ENCODE measurements at places on chromosomes 7 and 10.

DNA sequence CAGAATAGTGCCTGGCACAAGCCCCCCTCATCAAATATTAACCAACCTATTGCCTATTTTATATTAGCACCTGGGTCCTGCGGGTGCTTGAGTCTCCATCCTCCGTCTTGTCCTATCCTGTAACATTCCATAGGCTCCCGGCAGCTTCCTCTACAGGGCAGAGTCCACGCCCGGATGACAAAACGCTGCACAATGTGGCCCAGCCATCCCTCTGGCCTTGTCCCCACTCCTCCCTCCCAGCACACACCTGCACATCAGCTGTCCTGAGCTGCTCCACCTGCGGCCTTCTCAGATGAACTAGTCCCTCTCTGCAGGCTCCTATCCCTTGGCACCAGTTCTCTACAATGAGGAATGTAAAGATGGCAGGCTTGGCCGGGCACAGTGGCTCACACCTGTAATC, 153.5 kb upstream of the PDE1C start:
- DNase-seq, result no peak

- DNase-seq, result no peak
Measured at GRCh38 chr10:3716093-3716492, 68.9 kb downstream of the KLF6 start.

DNA sequence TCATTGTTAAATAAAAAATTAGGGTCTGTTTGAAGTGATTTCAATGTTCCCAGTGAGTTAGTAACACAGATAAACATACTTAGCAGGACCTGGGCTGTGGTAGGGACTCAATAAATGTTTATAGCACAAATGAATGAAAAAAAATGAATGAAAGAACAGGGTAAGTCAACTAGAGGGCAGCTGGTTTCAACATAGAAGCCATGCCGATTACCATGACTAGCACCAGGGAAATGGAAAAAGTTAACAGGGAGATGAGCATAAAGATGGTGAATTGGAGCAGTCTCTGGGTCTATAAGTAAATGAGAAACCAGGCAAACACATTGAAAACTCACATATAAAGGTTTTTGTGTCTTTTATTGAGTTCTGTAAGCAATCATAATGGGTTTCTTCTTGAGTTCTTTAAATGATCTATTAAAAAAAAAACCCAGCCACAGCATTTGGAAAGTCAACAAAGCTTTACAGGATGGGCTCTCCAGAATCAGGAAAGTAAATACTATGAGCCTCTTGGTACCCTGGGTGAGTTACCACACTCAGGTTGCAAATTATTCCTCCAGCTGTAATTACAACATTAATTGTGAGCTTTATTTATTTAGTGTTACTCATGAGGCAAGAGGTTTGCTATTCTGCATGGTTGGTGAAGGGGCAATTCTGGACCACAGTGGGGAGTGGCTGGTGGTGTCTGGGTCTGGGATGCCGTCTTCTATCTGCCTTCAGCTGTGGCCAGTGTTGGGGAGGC, 46.1 kb upstream of the MTPN start:
- DNase-seq, result no peak

DNA sequence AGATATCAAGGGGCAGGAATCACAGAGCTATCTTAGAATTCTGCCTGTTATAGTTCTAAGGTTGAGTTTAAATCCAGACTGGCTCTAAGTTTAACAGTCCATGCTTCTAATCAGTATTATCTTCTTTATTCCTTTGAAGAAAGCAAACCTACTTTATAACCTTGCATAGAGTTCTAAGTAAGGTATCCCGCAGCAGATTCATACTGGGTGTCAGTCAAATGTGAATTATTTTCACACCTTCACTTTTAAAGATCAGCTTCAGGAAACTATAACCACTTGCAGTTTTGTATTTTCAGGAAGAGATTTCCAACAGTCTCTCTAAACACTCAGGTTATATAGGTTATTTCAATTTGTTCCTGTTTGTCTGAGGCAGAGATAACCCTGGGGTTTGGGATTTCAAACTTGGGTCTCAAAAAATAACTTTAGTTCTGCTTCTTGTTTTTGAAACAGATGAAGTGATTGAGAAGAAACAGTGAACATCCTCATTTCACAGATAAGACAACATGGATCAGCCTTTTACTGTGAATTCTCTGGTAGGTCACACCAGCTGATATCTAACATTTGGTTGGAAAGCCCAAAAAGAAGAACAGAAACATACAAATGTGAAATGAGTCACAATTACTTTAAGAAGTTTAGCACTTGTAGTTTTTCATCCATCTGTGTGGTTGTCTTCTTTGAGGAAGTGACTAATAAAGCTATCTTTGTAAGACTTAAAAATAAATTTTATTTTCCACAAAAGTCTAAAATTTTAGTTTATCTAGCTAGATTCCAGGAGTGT, 21.4 kb downstream of the STAMBPL1 start:
- DNase-seq, result no peak

- peak; percentile 41 for DNase-seq
Measured at GRCh38 chr10:78211561-78212051, 177.9 kb downstream of the RPS24 start.

GRCh38 chr10:113517901-113518260, 35.0 kb upstream of the HABP2 start:
- no peak for DNase-seq

- no peak for DNase-seq
Measured at GRCh38 chr7:12470930-12471329, 67.3 kb upstream of the VWDE start.

- DNase-seq, result peak; percentile 61
Measured at GRCh38 chr7:55571511-55572377, 558 bp downstream of the VOPP1 start.

DNA sequence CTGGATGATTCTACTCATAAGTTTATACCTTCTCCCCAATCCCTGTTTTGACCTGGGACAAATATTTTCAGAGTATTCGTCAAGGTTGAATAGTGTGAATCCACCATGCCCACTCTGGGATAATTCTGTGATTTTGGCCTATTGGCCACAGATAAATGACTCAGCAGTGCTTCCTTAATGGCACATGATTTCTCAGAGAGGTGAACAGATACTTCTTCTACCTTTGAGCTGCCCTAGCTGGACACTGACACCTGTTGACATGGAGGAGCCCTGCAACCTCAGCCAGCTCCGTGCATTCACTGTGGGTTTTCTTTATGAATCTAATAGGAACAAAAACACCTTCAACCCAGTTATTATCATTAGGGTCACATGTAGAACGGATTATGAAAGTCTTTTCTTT, 40.9 kb upstream of the HPS1 start:
- DNase-seq, result no peak

DNA sequence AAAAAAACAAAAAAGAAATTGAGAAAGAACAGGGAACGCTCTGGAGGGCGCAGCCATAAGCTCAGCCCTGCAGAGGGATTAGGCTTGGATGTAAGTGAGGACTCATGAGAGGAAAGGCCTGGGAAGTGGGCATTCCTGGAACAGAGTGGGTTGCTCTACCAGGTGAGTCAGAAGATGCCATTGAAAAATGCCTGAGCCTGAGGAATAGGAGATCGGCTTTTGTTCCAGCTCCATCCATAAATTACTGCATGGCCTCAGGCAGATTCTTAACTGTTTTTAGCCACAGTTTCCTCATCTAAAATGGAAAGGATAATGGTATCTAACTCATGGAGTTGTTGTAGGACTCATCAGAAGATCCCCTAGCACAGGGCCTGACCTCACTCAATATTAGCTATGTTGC, 1.1 kb upstream of the RGR start:
- DNase-seq, result peak; percentile 44

DNA sequence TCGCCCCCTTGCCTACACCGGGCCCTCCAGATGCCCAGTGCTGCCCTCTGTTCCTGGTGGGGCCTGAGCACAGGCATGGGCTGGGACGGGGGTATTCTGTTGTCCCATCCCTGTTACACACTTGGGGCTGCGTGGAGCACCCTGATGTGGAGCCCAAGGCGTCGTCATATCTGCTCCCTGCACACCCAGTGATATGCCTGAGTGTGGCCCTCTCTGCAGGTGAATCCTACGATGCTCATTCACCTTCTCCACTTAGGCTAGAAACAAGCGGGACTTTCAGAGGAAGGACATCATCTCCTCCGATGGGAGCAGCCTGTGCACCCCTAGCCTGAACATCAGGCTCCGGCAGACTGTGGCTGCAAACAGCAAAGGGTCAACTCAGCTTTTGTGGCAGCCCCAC, 91.0 kb upstream of the NPTX2 start:
- no peak for DNase-seq

GRCh38 chr10:79289801-79290200, 57.5 kb upstream of the PPIF start:
- no peak for DNase-seq

GRCh38 chr7:105003872-105004510, 10.0 kb upstream of the KMT2E start:
- DNase-seq, result no peak

DNA sequence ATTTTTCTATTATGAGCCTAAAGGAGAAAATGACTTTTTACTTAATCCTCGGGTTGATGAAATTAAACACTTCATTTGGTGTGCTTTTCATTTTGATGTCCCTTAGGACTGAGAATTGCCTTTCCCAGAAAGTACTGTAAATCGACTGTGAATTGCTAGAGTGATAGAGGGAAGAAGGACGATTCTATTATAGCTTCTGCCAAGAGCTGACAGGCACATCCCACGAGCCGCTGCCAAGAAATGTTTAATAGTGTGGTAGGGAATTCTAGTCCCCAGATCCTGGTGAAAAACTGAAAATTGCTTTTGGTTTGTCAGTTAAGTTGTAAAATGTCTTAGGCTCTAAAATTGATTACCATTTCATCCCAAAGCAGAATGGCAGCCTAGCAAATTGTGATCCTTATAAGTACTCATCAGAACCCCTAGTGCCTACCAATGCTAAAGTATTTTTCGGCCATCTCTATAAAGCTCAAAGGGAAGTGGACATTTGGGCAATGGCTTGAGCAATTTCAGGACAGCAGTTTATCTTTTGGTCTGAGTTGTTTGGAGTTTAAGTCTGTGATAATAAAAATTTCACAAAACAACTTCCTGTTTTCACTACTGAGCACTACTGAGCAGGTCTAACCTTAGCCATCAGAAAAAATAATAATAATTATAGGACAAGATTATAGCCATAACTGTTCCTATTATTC, 44.6 kb upstream of the HYCC1 start:
- DNase-seq, result no peak

GRCh38 chr7:16804674-16805439, at the start of gene AGR2:
Gene AGR2 (minus strand): TSS chr7:16804999. CDS start chr7:16801796, 3,203 bp downstream.
- DNase-seq, result no peak

DNA sequence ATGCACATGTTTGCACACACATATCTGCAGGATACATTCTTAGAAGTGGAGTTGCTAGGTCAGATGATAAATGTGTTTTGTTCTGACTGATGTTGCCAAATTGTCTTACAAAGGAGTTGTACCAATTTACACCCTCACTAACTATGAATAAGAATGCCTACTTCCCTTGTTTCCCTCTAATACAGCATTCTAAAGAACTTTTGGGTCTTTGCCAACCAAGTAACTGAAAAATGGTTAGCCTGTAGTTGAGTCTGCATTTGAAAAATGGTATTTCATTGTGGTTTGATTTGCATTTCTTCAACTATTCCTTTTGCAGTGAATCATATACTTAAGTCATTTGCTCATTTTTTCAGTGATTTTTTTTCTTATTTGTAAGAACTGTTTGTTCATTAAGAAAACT, 48.4 kb downstream of the TMEM26 start:
- DNase-seq, result no peak

- DNase-seq, result no peak
Measured at GRCh38 chr10:12097791-12098190, 29.0 kb downstream of the DHTKD1 start.

GRCh38 chr7:100387695-100388094, 14.4 kb downstream of the PILRA start:
- DNase-seq, result no peak

DNA sequence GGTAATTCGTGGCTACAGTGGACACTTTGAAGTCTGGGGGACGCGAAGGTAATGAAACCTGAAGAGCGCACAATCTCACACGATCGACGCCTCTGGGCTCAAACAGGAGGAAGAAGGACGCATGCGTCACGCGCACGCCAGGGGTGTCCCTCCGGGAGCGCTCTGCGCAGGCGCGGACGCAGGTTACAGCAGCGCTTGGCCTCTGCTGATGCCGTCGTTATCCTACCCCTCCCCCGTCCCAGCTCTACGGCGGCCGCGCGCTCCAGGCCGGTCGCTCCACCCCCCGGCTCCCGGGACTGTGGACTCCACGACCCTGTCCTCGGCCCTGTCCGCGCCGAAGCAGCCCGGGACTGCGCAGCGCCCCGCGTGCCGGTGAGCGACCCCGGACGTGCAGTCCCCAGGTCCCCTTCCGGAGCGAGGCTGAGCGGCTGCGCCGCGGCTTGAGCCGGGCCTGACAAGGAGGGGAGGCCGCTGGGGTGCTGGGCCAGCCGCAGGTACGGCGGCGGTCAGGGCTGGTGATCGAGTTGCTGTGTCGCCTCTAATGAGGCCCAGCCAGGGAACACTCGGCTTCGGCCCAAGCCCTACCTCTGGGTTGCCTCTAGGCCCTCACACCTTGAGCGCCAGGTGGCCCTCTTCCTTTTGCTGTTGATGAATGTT, at the start of gene TMEM106B:
TMEM106B (plus strand) TSS at position 241 of the 657 bp plus-strand sequence. CDS start 3,517 bp downstream, outside the sequence.
- DNase-seq, result peak; percentile 97

DNA sequence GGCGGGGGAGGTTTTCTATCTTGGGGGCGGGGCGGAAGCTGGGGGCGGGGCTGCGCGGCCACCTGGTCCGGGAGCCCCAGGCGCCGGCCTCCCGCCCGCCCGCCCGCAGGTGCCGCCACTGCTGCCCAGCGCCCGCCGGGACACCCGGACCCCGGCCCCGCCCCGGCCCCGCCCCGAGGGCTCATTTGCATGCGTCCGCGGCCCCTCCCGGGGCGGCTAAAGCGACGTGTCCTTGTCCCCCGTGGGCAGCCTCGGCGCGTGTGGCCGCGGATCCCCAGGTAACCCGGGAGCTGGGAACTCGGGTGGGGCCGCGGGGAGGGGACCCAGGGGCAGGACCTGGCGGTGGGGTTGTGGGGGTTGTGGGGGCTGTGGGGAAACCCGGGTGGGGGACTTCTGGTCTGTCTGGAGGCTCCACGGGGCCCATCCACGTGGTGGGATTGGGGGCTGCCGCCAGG, at the start of gene BHLHA15:
BHLHA15 (plus strand) TSS at position 219 of the 455 bp plus-strand sequence. CDS start 871 bp downstream, outside the sequence.
- peak; percentile 28 for DNase-seq

DNA sequence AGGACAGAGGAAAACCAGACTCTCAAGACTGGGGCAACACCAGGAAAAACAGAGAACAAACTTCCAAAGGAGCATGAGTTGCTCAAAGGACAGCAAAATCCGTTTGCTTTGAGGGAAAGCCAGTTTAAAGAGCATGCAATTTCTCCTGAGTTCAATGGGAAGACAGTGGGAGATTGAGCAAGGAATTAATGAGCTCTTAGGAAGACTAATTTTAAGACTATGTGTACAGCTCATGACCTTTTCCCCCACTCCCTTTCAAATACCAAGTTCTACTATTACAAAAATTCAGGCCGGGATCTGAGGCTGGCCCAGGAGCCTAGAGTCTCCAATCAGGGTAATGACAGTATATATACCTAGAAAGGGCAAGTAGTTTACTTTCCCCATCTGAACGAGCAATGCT, 79.2 kb downstream of the EPDR1 start:
- DNase-seq, result no peak

Data from mesendoderm (in vitro differentiated cells).